ENCODE measurements at places on chromosomes 6 and 20. TPM values are rescaled to one million over a fixed set of nuclear protein-coding genes. Genes with fewer than 3 reads are reported as not detected.

EPHA7 gene
- not detected for total RNA-seq

DNA sequence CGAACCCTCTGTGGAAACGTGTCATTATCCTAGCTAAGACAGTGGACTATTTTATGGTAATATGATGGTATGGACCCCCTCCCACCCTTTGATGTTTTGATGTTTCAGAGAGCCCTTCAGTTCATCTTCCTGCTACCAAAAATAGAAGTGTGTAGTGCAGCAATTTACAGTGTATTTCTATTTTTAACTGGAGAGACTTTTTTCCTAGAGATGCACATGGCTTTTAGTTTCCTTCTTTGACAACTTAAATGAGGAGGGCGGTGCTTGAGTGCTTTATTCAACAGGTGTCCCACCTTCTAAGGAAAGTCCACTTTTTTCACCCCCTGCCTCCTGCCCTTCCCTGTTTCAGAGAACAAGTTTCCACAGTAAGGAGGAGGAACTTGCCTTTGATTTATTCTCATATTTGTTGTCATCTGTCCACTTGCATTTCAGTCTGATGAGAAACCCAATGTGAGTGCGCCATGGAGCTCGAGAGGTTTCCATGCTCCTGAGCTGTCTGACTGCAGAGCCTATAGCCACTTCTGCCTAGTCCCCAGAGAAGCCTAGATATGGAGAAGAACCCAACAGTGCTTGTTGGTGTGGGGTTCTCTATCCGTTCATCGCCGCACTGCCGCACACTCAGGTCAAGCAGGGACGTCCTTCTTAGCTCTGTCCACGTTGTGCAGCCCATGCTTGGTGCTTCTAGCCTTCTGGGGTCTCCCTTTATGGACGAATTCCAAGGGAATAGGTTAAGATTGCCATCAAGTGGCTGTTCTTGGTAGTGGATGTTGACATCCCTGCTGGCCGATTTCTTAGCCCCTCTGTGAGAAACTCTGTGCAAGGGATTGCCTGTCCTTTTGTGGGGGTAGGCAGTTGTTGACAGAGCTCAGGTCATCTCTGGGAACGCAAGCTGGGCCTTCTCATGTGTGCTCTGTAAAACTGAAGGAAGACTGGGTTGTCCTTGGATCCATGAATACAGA is 144.2 kb downstream of the JARID2 start:
- peak; percentile 25 for DNase-seq

DNA sequence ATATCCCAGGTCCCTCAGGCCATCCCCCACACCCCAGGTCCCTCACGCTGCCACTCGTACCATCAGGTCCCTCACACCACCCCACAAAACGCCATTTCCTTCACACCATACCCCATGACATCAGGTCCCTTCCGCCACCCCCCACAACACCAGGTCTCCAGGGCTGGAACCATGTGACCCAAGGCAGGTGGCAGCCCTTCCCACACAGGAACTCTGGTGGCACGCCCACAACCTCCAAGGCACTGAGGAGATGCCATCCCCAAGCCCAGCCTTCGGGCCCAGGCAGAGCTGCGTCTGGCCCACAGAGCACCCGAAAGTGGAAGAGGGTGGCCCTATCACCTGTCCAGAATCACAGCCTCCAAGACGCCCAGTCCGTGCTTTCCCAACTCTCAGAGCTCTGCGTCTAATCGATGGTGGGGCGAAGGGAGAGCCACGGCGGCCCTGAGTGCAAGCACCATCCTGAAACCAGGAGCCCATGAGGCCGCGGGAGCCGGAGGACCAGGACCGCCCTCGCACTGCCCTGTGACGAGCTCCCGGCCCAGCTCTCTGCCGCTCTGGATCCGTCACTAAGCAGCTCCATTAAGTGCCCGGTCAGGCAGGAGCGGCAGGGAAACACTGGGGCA is 12.7 kb downstream of the TAF4 start:
- no peak for DNase-seq

- DNase-seq, result no peak
These were observed 10.9 kb upstream of the SGK1 start for GRCh38 chr6:134328792-134329191.

SYNDIG1 gene
- not detected for total RNA-seq

TP53TG5 gene
- 1.0 TPM for total RNA-seq

DNA sequence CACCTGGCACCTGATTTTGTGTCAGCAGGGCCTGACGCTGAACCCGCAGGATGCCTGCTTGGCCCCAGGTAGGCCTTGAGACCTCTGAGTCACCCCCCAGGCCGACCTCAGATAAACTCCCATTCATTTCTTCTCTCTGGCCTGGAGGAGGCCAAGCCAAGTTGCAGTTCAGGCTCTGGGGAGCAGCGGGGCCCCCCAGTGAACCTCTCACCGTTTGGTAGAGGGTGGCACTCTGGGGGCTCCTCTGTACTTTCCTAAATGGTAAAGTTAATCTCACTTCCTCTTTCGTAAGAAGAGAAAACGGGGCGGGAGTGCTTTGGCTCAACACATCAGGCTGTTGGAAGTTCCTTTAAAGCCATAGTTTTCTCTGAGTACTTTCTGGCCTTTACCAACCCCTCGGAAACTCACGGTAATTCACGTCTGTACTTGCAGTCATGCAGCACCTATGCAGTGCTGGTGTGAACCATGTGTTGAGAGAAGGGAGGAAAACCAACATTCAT is 2.8 kb downstream of the SIRPA start:
- no peak for DNase-seq

- DNase-seq, result no peak
These were observed 10.9 kb upstream of the MTRF1L start for GRCh38 chr6:153013438-153013837.

- DNase-seq, result no peak
These were observed 182.5 kb upstream of the PDE10A start for GRCh38 chr6:165845493-165845892.

DNA sequence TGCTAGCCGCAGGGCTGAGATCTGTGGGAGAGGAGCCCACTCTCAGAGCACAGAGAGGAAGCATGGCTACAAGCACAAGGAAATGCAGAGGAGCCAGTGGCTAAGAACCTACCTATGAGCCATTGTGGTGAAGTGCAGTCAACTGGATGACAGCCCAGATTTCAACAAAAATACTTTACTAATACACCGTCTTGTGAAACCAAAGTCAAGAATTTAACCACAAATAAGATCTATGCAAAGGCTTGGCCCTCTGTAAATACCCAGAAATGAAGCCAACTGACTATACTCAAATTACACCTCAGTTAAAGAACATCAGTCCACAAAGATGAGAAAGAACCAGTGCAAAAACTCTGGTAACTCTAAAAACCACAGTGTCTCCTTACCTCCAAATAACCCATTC is 40.1 kb upstream of the PTCHD4 start:
- DNase-seq, result no peak

GRCh38 chr6:133892813-133893691 is 4.1 kb downstream of the TCF21 start:
- no peak for DNase-seq

GRCh38 chr20:10672624-10673127 is 1.1 kb downstream of the JAG1 start:
- DNase-seq, result peak; percentile 72

LRRC73 gene
- 0.10 TPM for total RNA-seq

- DNase-seq, result no peak
These were observed 17.4 kb downstream of the UBE2V1 start for GRCh38 chr20:50095476-50096078.

- no peak for DNase-seq
These were observed 940.5 kb upstream of the MANEA start for GRCh38 chr6:94636780-94637385.

ESF1 gene
- total RNA-seq, result 14.5 TPM

GRCh38 chr6:37988696-37989095 is 169.2 kb downstream of the ZFAND3 start:
- no peak for DNase-seq

GRCh38 chr20:51492167-51493092 is 50.1 kb downstream of the NFATC2 start:
- no peak for DNase-seq

DNA sequence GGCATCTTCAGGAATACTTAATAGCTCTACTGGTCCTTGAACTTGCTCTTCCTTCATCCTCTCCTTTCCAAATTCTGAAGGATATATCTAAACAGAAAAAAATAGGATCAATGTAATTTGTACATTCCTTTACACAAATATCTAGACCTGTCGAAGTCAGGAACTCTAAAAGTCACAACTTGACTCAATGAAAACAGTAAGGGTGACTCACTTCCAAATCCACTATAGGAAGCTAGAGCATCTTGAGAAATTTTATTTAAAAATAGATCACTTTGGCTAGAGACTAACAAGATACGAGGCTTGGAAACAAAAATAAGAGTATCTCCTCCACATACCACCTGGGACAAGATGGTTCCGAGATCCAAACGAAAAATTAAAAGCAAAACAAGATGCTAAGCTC is 12.2 kb downstream of the ESF1 start:
- DNase-seq, result no peak

FAM50B gene
- 5.1 TPM for total RNA-seq

- no peak for DNase-seq
These were observed 36.1 kb upstream of the INSM1 start for GRCh38 chr20:20331817-20332216.

DNA sequence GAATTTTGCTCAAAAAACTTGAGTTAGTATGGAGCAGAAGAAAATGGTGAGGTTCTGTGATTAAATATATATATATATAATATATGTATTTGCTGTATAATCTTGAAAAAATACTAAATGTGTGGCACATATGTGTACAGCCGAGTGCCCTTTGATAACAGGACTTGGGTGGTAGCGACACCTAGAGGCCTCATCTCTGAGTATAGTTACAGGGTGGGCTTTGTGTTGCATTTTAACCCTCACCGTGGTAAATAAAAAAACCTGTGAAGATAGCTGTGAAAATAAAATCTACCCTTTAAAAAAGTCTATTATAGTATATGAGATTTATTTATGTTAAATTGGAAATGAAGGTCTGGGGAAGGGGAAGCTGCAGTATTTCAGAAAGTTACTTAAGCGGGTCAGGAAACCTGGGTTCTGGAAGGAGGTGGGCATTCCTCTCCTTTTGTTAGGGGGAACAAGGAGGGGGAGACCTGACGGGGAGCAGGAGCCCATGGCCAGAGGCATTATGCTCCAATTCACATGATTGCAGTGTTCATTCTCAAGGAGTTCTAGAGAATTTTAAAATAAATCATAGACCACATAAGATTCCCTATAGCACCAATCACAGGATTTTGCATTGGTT is 82.7 kb downstream of the SH3BGRL2 start:
- peak; percentile 67 for DNase-seq

DNA sequence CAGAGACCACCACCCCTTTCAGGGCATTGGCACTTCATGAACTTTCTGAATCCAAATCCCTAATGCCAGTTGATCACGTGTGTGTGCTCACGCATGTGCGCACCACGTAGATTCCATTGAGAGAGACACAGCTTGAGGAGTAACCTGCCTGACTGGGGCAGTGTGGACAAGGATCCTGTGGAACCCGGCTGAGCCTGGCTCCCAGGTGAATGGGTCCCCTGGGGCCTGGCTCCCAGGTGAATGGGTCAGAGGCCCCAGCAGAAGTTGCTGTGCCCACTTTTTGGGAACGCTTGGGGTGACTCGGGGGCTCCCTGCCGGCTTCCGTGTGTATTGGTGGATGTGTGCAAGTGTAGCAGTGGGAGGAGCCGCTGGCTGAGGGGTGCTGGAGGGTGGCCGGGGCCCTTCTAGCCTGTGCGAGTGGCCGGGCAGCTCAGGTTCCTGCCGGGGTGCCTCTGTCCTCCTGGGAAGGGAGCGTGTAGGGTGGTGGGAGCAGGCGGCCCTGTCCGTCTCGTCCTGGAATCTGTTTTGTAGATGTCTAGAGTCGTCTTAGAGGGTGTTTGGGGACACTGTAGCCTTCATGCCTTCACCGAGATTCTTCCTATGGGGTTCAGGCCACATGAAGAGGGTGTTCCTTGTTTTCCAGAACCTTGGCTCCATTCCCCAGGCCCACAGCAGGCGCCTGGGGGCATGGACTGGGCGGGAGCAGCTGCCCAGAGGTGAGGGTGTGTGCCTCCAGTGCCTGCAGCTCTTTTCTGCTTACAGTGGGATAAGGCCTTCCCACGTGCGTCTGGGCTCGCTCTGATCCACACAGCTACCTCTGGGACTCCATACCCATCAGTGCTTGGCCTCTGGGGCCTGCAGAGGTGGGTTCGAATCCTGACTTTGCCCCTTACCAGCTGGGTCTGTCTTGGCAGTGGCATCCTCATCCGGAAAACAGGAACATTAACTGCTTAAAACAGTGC is 3.2 kb downstream of the RBM38 start:
- no peak for DNase-seq

- DNase-seq, result no peak
These were observed 69.3 kb downstream of the ALDH8A1 start for GRCh38 chr6:134880487-134881190.

GRCh38 chr20:63642527-63643247 is 10.5 kb downstream of the STMN3 start:
- no peak for DNase-seq

PKIB gene
- total RNA-seq, result 0.67 TPM

DNA sequence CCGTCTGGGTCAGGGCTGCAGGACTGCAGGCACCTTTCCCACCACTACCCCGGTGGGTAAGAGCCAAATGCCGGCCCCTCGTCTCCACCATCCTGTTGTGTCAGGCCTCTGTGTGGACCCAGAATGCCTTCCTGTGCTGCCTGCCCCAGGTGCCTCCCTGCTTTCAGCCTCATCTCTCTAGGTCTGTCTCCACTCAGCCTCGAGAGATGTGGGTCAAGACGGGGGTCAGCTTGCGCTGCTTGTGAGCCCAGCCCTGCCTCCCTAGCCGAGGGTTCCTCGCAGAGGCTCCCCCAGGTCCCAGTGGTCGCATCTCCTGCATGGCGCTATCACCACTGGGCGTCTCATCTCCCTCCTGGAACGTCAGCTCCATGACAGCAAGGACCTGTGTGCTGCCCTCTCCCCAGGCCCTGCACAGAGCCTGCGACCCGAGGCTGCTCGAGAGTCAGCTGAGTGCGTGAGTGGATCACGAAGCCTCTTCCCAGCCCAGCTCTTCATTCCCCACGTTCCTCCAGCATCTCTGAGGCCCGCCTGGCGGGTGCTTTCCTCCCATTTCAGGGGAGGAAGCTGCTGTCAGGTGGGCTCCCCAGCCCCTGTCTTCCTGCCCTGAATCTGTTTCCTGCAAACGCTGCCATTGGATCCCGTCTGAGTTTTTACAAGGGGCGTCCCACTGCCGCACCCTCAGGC is 38.7 kb upstream of the ZBP1 start:
- DNase-seq, result no peak

DNA sequence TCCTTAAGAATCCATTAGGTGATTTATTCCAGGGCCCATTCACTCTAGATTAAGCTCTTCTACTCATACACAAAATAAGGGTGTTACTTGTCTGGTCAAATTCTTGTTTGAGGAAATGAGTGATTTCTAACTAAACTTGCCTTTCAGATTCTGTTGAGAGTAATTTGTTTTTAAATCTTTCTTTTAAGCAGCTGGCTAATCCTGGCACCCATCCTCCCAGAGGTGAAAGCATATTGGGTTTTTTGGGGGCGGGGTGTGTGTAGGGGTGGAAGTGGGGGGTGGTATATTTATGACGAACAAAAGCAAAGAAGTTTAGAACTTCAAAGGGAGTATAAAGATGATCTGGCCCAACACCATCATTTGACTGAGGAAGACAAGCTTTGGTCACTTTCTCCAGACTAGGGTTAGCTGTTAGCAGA is 94.7 kb downstream of the RTN4IP1 start:
- DNase-seq, result peak; percentile 85

FUT9 gene
- total RNA-seq, result not detected

Measured in activated naive CD4-positive, alpha-beta T cell treated with anti-CD3 and anti-CD28 coated beads for 36 hours (primary cell).